ENCODE measurements at places on chromosomes 12 and 14. TPM values are rescaled to one million over a fixed set of nuclear protein-coding genes. Genes with fewer than 3 reads are reported as not detected.

DNA sequence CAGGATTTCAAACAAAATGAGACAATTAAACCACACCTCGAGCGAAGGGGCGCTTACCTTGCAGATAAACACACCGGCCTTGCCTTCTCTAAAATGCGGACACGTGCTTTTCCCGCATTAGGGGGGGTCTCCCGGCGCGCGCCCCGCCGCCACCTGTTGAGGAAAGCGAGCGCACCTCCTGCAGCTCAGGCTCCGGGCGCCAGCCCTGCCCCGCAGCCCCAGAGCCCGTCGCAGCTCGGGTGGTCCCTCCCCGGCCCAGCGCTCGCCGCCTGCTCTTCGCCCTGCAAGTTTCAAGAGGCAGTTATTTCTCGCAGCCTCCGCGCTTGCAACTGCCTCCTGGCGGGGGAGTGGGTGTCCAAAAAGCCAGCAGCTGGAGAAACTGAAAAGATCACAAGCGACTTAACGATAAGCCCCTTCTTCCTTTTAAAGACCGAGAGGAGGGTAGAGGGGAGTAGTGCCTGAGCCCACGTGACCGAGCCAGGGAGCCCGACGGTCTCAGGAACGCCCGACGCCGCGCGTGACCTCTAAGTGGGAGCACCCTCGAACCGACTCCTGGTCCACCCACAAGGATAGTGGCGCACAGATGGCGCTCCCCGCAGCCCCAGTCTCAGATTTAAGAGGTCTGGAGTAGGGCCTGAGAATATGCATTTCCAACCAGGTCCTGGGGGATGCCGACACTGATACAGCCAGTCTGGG lies at the start of gene ESR2:
Gene ESR2 (minus strand): TSS at position 396 of the 696 bp plus-strand sequence. CDS start 11,386 bp downstream, outside the sequence.
- H3K27ac ChIP-seq = no peak within 1 kb of the TSS
- peak within 1 kb of the TSS; percentile 71 for H3K4me3 ChIP-seq
- no peak for DNase-seq
- peaks cover 47% of the 10 kb centered on the region for H3K27me3 ChIP-seq
- peaks cover 19% of the 10 kb centered on the region for H3K4me1 ChIP-seq
- no peaks in the 10 kb centered on the region for H3K36me3 ChIP-seq

Gene MLEC
- total RNA-seq = 143 TPM

Gene KRT74
- total RNA-seq = not detected

Gene FIGNL2
- 0.30 TPM for total RNA-seq

Gene SYNE3
- total RNA-seq = 21.4 TPM

- no peak overlapping the region for H3K4me3 ChIP-seq
- peaks cover 2% of the 10 kb centered on the region for H3K36me3 ChIP-seq
- no peak for DNase-seq
- H3K4me1 ChIP-seq = no peaks in the 10 kb centered on the region
- H3K27me3 ChIP-seq = peaks cover 7% of the 10 kb centered on the region
Observed at GRCh38 chr12:7035463-7035862, 17.2 kb upstream of the LPCAT3 start.

DNA sequence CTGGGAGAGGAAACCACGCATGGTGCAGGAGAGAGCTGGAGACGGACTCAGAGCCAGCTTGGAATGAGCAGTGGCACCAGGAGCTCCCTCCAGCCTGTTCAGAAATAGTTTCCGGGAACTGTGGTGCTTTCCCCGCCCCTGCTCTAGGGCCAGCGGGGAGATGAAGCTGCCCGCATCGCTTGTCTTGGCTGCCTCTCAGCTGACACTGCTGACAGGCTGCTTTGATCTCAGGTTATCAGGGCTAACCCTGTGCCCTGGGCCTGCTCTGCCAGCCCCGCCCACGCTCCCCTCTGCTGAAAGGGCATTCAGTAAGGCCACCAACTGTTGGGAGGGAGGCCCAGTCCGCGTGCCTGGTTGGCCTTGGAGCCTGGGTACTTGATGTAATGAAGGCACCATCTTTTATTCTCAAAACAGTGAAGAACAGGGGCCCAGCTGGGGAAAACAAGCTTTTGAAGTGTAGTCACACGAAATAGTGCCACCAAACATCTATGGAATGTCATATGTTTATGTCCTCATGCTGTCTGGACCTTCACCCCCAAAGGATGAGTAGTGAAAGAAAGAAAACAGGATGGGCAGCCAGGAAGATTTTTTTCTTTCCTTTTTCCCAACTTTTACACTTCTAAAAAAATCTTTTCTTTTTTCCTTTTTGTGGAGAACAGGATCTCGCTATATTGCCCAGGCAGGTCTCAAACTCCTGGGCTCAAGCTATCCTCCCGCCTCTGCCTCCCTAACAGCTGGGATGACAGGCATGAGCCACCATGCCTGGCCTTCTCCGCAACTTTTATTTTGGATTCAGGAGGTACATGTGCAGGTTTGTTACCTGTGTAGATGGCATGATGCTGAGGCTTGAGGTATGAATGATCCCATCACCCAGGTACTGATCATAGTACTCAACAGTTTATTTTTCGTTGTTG lies 115.9 kb upstream of the TBX3 start:
- H3K27me3 ChIP-seq = no peaks in the 10 kb centered on the region
- DNase-seq = no peak
- no peak overlapping the region for H3K27ac ChIP-seq

GRCh38 chr12:129559776-129560175 lies 344.0 kb downstream of the TMEM132D start:
- no peak overlapping the region for H3K4me3 ChIP-seq
- peaks cover 5% of the 10 kb centered on the region for H3K4me1 ChIP-seq
- H3K27me3 ChIP-seq = no peaks in the 10 kb centered on the region

DNA sequence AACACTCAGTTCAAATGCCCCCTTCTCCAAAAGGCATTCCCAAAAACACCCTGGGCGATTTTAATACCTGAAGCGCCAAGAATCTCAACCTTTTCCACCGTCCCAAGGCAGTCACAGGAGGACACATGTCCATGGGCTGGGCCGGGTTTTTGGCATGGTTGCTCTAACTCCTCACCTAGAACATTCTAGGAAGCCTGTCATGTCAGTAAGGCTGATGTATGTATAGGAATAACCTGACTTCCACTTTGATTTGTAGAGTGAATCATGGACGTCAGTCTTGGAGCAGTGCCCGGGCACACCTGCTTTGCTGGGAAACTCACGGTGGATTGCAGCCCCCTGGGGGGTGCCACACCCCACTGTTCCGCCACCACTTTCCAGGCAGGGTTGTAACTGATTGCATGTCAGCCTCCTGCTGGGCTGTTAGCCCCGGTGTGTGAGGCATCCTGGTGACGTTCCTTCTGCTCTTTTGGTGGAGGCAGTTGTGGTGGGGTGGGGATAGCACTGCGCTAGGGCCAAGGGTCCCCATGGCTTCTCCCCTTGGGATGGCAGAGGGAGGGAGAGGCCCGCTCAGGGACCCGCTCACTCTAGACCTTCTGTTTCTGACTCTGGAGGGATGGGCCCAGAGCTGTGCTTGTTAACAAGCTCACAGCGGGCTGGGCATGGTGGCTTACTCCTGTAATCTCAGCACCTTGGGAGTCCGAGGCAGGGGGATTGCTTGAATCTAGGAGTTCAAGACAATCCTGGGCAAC lies 35.2 kb upstream of the FAM181A start:
- DNase-seq = no peak
- H3K36me3 ChIP-seq = no peaks in the 10 kb centered on the region
- H3K27ac ChIP-seq = no peak overlapping the region
- no peaks in the 10 kb centered on the region for H3K4me1 ChIP-seq
- H3K27me3 ChIP-seq = peaks cover 41% of the 10 kb centered on the region

GRCh38 chr12:112303004-112303403 lies 79.2 kb downstream of the HECTD4 start:
- H3K27ac ChIP-seq = no peak overlapping the region
- peaks cover 13% of the 10 kb centered on the region for H3K36me3 ChIP-seq
- DNase-seq = no peak
- H3K27me3 ChIP-seq = no peaks in the 10 kb centered on the region

Gene OTOGL
- total RNA-seq = 0.92 TPM

- H3K4me1 ChIP-seq = peaks cover 90% of the 10 kb centered on the region
- no peak for DNase-seq
- H3K4me3 ChIP-seq = peak overlapping the region; percentile 18
- peaks cover under 1% of the 10 kb centered on the region for H3K36me3 ChIP-seq
- no peaks in the 10 kb centered on the region for H3K27me3 ChIP-seq
Observed at GRCh38 chr14:71583194-71583593, 349.0 kb upstream of the RGS6 start.

Gene FLVCR2
- total RNA-seq = 1.7 TPM

DNA sequence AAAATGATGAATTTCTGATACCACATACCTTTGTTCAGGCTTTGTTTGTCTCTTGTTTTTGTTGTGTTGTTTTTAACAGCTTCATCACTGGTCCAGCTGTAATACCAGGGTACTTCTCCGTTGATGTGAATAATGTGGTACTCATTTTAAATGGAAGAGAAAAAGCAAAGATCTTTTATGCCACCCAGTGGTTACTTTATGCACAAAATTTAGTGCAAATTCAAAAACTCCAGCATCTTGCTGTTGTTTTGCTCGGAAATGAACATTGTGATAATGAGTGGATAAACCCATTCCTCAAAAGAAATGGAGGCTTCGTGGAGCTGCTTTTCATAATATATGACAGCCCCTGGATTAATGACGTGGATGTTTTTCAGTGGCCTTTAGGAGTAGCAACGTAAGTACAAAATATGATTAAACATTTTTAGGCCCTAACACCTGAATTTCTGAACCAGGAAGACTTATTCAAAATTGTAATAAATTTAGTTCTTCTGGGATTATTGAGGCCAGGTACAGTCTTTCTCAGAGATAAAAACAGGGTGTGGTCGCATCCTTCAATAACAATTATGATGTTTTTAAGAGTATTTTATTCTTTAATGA lies 22.4 kb downstream of the RXYLT1 start:
- DNase-seq = no peak
- H3K27me3 ChIP-seq = no peaks in the 10 kb centered on the region

- H3K36me3 ChIP-seq = no peaks in the 10 kb centered on the region
- H3K27me3 ChIP-seq = no peaks in the 10 kb centered on the region
- no peak for DNase-seq
- H3K4me1 ChIP-seq = peaks cover 77% of the 10 kb centered on the region
- no peak overlapping the region for H3K4me3 ChIP-seq
Observed at GRCh38 chr12:65900912-65901672, 76.8 kb downstream of the HMGA2 start.

DNA sequence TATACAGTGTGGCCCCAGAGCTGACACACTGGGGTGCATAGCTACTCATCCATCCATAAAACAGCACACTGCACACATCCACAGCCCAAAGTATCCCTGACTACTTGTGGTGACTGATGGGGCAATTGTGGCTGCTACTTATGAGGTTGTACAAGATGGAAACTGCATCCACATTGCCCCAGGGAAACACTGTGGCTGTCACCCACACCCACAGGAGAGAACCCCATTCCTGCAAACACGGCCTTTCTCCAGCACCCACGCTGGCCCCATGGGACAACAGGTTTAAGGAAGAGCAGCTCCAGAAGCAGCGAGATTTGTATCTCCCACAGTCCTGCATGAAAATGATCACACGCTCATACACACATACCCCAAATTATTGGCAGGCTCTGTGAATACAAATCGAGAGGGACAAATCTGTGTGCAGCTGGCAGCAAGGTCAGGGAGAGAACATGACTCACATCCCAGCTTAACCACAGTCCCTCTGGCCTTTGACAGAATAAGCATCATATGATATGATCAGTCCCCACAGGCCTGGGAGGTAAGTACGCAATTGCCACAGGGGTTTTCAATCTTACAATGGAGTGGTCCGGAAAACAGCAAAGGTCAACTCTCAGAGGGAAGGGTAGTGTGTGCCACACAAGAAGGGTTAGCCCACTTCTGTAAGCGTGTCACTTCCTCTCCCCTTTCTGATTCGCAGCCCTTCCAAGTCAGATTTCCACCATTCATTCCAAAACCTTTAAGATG lies 61.9 kb downstream of the ESR2 start:
- peak overlapping the region; percentile 84 for H3K27ac ChIP-seq
- peaks cover 20% of the 10 kb centered on the region for H3K27me3 ChIP-seq

DNA sequence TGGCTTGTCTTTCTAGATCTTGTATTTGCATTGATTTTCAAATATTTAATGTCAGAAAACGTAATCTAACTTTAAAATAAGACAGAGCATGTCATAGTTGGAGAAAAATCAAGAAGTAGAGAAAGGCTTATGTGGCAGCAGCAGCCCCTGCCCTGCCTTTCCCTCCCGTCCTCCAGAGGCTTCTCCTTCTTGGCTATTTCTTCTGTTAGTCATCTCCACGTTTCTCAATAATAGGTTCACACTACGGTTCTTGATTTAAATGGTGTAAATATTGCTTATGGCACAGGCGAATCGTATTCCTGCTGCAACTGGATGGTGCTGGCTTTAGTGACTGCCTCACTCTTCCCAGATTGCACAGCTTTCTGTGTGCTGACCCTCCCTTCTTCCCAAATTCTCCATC lies 42.8 kb downstream of the SLC8B1 start:
- no peaks in the 10 kb centered on the region for H3K27me3 ChIP-seq
- no peak for DNase-seq
- no peak overlapping the region for H3K4me3 ChIP-seq
- peak overlapping the region; percentile 49 for H3K27ac ChIP-seq
- peaks cover 12% of the 10 kb centered on the region for H3K4me1 ChIP-seq

DNA sequence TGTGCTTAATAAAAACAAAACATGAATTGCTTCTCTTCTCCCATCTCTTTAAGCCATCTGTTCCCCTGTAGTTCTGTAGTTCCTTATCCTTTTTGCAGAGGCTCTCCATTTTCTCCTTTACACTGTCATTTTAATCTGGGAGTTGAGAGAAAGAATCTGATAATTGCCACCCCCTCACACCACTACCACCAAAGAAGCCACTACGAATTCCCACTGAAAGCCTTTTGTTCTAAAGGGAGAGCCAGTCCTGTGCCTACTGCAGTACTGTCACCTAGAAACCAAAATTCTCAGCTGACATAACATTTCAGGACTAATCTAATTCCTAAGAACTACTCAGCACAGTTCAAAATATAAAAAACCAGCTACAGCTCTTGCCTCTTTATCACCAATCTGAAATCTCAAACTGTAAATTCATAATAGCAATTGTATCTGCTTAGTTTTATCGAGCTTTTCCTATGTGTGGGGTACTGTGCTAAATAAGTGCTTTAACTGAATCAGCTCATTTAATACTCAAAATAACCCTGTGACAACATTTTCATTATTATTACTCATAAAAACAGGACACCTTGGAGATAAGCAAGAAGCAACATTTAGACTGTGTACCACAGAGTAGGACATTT lies 72.4 kb downstream of the SPPL3 start:
- DNase-seq = no peak
- no peaks in the 10 kb centered on the region for H3K36me3 ChIP-seq
- peaks cover 71% of the 10 kb centered on the region for H3K4me1 ChIP-seq
- no peaks in the 10 kb centered on the region for H3K27me3 ChIP-seq

Gene BMP4
- 3.4 TPM for total RNA-seq

DNA sequence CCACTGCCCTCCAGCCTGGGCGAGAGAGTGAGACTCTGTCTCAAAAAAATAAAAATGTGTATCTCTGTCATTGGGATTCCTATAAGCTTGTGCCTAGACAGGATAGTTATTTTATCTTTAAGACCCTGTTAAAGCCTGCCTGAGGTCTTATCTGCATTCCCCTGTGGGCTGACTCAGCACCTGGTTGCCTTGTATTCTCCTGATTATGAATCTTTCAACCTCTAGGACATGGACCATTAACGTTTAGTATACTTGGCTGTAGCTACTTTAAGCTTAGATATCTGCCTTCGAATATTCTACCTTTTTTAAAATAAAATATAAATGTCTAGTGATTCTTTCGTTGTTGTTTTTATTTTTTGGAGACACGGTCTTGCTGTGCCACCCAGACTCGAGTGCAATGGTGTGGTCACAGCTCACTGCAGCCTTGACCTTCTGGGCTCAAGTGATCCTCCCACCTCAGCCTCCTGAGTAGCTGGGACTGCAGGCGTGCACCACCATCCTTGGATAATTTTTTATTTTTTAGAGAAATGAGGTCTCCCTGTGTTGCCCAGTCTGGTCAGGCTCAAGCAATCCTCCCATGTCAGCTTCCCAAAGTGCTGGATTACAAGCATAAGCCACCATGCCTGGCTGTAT lies 41.3 kb downstream of the RESF1 start:
- H3K27ac ChIP-seq = no peak overlapping the region
- peaks cover 9% of the 10 kb centered on the region for H3K36me3 ChIP-seq
- H3K27me3 ChIP-seq = no peaks in the 10 kb centered on the region
